ENCODE measurements at places on chromosomes 6 and 20.

- no peak for DNase-seq
These were observed 197.0 kb upstream of the FKBP1C start for GRCh38 chr6:63014290-63014689.

- DNase-seq, result no peak
These were observed 95.3 kb downstream of the FOXO3 start for GRCh38 chr6:108655806-108656651.

- no peak for DNase-seq
These were observed 91.5 kb downstream of the HIVEP2 start for GRCh38 chr6:142853244-142854180.

DNA sequence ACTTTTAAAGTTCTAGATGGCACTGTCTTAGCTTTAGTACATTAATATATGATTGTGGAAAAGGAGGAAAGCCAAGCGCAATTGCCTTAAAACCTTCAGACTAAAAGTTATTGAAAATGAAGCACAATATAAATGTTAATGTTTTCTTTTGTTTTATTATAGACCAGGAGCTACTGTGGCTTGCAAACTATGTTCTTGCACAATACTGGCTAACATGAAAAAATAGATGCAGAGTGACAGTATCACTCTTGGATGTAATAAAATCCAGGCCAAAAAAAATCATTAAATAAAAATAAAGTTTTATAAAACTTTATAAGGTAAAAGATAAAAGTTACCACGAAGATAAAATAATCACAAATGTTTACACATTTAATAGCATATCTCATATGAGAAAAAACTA lies 18.3 kb upstream of the PLN start:
- no peak for DNase-seq

- no peak for DNase-seq
These were observed 5.4 kb downstream of the BMP6 start for GRCh38 chr6:7731294-7731693.

GRCh38 chr6:15949982-15950381 lies 178.9 kb upstream of the MYLIP start:
- no peak for DNase-seq

GRCh38 chr6:137724018-137724403 lies 143.0 kb upstream of the TNFAIP3 start:
- no peak for DNase-seq

DNA sequence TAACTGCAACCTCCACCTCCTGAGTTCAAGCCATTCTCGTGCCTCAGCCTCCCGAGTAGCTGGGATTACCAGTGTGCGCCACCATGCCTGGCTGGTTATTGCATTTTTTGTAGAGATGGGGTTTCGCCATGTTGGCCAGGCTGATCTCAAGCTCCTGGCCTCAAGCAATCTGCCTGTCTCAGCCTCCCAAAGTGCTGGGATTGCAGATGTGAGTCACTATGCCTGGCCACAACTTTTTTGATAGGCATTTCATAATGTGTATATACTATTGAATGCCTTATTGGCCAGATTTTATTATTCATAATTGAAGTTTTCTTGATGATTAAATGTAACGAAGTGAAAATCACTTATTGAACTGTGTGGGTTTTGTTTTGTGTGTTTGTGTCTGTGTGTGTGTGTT lies 27.9 kb downstream of the FIG4 start:
- DNase-seq, result no peak

DNA sequence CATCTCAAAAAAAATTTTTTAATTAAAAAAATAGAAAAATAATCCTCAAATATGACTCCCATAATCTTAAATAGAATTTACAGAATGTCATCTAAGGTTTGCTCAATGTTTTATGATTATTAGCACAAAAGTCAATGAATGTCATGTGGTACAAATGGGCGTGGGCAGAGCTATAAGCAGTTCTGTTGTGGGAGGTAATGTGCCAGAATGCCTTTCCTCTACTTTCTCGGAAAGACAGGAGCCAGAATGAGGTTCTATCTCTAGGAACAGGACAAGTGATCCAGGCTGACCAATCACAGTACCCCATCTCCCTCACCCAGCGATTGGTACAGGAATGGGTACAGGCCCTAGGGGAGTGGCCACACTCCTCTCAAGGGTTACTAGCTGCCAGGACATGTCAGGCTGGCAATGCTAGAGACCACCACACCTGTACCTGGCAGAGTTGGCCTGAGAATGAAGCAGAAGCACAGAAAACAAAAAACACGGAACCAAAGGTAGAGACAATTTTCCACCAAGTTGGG lies 15.1 kb downstream of the RALGAPA2 start:
- DNase-seq, result no peak

GRCh38 chr20:47677635-47678453 lies 107.4 kb downstream of the SULF2 start:
- DNase-seq, result peak; percentile 85

DNA sequence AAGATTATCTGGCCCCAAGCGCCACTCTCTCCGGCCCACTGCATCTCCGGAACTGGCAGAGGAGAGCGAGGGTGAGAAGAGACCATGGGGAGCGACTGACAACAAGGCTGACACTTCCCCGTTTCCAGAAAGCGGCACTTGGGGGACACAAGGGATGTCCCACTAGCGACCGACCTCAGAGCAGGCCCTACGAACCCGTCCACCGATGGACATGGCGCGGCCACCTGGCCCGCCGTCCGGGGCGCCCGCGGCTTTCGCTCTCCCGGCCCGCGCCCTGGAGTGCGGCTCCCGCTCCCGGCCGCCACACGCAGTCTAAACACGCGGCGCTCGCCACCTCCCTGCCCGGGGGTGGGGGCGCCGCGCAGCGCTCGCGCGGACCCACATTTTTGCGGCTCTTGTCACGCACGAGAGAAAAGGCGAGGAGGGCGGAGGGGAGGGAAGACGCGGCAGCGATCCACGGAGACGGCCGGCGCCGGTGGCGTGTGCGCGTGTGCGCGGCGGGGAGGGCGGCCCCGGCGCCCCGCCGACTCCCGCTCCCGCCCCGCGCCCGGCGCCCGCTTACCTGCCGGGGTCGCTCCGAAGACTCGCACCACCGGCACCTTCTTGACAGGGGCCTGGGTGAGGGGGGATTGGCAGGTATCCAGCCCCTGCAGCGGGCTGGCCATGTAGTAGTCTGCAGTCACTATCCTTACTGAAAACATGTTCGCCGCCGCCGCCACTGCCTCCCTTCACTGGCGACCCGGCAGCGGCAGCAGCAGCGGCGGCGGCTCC lies 645 bp downstream of the REV3L start:
- peak; percentile 34 for DNase-seq

DNA sequence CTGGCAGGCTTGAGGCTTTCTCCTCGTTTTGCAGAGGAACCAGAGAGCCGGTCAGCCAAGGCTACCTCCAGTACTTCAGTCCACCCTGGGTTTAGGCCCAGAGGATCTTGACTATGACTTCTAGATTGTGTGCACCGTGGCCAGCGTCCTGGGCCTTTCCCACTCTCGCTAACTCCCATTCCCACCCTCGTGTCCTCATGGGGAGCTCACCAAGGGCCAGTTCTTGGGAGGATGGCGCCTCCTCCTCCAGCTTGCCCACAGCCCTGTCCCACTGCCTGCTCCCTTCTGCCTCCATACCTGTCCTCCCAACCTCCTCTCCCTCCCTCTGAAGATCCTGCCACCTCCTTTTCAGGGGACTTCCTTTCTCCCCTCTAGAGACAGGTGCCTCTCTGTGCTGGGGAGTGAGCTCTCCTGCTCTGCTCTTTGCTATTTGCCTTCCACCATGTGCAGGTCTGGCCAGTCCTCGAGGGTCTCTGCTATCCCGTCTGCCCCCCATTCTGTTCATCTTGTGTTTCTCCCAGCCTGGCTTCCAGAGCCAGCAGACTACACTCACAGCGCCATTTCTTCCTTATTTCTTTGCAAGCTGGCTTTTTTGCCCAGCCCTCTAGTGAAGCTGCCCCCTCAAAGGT lies 4.4 kb upstream of the SYNJ2 start:
- no peak for DNase-seq

DNA sequence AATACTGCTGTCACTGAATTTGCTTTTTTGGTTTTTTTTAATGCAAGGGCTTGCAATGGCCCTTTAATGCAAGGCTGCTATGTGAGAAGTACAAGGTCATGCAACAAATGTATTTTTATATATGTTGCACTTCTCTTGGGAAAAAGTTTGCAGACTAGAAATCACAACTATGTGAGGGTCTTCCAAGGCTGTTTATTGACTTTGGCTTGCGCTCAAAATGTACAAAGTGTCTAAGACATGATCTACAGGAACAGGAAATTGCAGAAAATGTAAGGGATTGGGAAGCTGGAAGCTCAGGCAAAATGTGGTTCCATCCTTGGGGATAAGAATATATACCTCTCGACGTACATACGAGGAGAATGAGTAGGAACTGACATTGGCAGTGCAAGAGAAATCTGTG lies 92.2 kb upstream of the F13A1 start:
- DNase-seq, result no peak

- peak; percentile 32 for DNase-seq
These were observed 48.8 kb upstream of the ZNF217 start for GRCh38 chr20:53642196-53643030.

DNA sequence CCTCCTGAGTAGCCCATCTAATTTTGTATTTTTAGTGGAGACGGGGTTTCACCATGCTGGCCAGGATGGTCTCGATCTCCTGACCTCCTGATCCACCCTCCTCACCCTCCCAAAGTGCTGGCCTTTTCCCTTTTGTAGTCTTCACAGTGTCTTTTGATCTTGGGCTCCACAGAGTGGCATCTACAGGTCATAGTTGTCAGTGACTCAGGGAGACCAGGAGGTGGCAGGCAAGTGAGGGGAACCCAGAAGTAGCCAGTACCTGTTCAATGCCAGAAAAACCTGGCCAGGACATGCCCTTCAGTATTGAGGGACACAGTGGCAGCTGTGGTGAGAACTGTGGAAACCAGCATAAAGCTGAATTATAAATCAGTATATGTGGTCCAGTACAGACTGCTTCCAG lies 19.6 kb downstream of the RPP21 start:
- DNase-seq, result no peak

DNA sequence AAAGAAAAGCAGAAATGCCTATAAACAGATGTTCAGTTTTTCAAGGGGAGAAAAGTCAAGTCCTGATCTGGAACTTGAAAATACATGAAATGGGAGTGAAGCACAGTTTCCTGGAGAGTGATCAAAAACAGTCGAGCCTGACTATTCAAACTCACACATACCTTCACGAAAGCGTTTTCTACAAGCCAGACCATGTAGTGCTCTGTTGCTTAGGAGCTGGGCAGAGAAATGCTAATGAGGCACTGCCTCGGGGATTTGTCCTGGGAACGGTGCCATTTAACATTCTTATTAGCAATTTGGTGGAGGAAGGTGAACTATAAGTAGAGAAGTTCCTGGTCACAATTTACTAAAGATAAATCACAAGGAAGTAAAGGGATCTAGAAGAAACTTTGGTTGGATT lies 5.9 kb downstream of the NHSL1 start:
- no peak for DNase-seq

DNA sequence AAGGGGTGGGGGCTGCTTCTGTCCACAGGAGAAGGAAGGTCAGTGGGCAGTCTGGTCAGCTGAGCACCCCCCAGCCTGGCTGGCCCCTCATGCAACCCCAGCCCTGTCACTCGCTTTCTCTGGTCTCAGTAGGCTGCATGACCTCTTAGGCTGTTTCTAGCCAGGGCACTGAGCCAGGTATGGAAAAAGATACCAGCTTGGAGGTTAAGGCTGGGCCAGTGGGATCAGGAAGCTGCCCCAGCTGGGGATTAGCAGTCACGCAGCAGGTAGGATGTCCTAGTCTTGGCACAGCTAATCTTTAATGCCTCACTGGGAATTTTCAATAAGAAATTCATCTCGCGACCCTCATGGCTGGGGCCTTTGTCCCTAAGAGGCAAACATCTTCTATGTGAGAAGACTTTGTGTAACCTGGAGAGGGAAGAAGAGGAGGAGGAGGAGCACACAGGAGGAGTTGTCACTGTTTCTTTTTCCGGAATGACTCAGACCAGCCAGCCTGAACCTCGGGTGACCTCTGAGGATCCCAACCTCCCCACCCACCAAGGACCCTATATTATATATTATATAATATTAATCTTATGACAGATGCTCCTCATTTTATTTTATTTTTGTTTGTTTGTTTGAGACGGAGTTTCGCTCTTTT lies 2.4 kb upstream of the BPIFA2 start:
- DNase-seq, result no peak

- no peak for DNase-seq
These were observed 200.5 kb downstream of the ARID1B start for GRCh38 chr6:156977527-156978291.

GRCh38 chr20:9258901-9259300 lies 190.0 kb downstream of the PLCB4 start:
- DNase-seq, result no peak

- DNase-seq, result no peak
These were observed 15.2 kb downstream of the EFHC1 start for GRCh38 chr6:52435345-52435744.

GRCh38 chr20:21508230-21509078 lies 5.4 kb downstream of the NKX2-2 start:
- no peak for DNase-seq

DNA sequence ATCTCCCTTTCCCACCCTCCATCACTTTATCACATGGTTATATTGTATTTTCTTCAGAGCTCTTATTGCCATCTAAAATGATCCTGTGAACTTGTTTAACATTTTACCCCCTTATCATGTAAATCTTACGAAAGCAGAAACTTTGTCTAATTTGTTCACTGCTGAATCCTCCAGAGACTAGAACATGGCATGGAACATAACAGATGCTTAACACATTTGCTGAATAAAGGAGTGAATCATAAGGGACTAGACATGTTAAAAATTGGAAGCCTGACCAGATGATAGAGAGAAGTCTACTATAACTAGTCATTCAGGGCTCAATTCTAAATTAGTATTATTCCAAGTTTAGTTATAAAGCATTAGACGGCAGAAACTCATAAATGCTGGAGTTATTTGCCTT lies 73.3 kb downstream of the MAN1A1 start:
- no peak for DNase-seq

DNA sequence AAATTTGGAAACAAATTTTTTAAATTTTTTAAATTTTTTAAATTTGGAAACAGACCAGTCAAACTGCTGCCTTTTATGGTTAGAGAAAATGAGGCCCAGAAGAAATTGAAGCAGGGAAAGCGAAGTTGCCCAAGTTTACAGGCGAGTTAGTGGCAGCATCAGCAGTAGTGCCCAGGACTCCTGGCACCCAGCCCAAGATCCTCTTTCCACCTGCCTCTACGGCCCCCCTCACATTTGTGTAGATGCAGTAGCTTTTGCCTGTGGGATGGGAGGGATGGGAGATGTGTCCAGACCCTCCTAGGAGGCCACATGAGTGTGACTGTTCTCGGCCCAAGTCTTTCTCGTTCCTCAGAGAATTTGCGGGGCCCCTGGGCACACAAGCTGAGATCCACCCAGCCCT lies 49.8 kb downstream of the HNF4A start:
- no peak for DNase-seq

- DNase-seq, result no peak
These were observed 12.6 kb upstream of the ZFP64 start for GRCh38 chr20:52204136-52204535.

GRCh38 chr6:64489763-64490162 lies 854.2 kb downstream of the PHF3 start:
- no peak for DNase-seq

- DNase-seq, result no peak
These were observed 27.8 kb upstream of the PIM1 start for GRCh38 chr6:37142050-37142614.

Data from GM10248 (cell line).